ENCODE measurements at places on chromosomes 6 and 20.

DNA sequence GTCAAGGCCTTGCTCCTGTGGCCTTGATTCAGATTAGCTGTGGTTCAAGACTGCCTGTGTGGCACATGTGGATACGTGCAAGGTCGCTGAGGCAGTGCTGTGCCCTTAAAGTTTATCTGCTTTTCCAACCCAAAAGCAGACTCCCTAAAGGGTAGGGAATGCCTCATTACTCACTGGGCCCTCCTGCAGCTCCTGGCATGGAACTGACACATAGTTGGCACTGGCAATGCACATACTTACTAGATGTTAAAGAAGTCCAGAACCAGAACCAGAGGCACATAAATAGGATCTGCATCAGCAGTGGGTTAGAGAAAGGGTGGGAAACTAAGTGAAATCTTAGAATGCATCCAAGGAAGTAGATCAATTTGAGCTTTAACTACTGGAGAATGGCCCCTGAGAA, 90.6 kb upstream of the MLN start:
- no peak for DNase-seq

- no peak for DNase-seq
Observed at GRCh38 chr6:166969390-166970002, 13.1 kb upstream of the RNASET2 start.

DNA sequence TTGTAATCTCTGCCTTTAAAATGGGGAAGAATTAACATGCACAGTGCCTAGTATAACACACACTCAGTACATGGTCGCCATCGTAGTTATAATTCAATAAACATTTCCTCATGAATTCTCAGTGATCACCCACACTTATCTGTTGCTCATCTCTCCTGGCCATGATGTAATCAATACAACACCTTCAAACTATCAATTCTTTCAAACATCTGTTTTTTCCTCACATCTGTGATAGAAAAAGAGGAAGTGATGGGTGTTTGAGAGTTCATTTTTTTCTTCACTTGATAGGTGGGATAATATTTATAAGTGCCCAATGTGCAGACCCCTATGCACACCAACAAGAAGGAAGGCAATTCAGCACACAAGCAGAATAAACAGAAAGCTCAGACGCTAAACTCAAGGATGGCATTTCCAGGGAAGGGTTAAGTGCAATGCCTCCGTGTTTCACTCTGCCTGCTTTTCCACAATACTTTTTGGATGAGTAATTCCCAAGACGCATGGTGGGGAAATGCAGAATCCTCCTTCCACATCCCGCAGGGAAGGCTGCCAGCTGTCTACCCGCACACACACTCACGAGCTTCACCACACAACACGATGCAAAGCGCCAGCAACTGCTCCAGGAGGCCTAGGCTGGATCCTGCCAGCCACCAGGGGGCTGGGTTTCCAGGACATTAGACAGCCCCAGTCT, 100.3 kb downstream of the GMPR start:
- no peak for DNase-seq

GRCh38 chr6:25177500-25178028, 101.6 kb upstream of the CARMIL1 start:
- no peak for DNase-seq

GRCh38 chr20:53468587-53468986, 125.1 kb downstream of the ZNF217 start:
- no peak for DNase-seq

GRCh38 chr6:152461556-152461955, 175.6 kb downstream of the SYNE1 start:
- no peak for DNase-seq

DNA sequence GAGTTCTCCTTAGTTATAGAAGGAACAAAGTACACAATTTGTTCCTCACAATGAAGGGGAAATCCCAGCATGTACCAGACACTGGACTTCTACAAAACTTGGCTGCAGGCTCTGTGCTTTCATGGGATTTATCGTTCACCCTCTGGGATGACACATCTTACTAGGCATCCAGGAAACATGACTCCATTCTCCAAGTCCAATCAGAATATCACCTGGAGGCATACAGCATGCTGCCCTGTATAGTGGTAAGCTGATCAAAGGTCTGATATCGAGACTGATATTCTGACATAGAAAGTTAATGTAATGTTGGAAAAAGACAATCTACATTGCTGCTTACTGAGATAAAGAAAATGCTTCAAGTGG, 6.7 kb downstream of the RWDD2A start:
- no peak for DNase-seq

DNA sequence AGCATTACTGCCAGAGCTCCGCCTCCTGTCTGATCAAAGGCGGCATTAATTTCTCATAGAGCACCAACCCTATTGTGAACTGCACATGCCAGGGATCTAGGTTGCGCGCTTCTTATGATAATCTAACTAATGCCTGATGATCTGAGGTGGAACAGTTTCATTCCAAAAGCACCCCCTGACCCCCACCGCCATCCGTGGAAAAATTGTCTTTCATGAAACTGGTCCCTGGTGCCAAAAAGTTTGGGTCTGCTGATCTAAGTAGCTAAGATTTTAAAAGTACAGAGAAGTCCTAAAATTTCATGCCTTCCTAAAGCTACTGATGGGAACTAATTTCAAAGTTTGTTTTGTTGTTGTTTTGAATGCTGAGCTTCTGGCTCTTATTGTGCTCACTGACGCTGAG, 281.6 kb downstream of the PRL start:
- DNase-seq, result no peak

GRCh38 chr6:25329982-25330381, 50.8 kb downstream of the CARMIL1 start:
- no peak for DNase-seq

DNA sequence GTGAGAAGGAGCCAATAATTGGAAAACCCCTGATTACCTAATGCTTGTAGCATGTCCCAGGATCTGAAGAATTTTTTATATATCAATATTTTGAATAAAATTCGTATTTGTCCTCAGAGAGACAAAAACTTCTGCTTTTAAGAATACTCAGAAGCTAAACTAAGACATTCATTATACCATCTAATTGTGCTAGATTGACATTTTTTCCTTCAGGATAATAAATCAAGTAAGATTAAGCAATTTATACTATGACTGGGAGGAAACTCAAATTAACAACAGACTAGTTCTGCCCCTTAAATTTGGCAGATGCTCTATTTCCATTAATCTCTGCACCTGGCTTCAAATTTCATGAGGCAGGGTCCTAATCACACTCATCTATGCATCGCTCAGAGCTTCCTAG, 291.4 kb downstream of the PLCB1 start:
- no peak for DNase-seq

DNA sequence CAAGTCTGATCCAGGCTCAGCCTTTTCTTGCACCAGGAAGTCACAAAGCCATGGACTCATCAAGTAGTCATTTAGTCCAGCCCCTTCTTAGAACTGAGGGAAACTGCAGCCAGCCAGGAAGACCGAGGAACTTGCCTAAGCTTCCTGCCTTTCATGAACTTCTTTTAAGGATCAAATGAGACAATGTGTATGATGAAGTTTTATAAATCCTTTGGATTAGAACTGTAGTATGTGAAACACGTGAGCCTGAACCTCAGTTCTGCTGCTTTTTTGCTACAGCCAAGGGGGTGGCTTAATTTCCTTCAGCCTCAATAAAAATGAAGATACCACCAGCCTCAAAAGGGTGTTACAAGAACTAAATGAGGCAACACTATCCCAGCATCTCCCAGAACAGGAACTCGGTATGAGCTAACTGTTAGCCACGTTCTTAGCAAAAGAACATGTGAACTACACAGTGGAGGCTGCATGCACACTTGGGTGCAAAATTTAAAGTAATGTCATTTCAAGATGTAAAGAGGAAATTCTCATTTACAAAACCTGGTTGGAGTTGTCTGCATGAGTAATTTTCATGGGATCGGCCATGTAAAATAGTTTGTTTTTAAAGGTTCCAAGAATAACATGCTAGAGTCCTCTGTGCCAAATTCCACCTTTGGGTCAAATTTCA, 76.0 kb upstream of the TBC1D7 start:
- no peak for DNase-seq

GRCh38 chr6:159808647-159809046, 8.6 kb downstream of the PNLDC1 start:
- DNase-seq, result no peak

GRCh38 chr6:37110500-37111461, 59.2 kb upstream of the PIM1 start:
- no peak for DNase-seq

GRCh38 chr6:34531580-34532201, 24.4 kb downstream of the SPDEF start:
- no peak for DNase-seq

GRCh38 chr6:131443014-131443413, 130.0 kb upstream of the ARG1 start:
- no peak for DNase-seq

DNA sequence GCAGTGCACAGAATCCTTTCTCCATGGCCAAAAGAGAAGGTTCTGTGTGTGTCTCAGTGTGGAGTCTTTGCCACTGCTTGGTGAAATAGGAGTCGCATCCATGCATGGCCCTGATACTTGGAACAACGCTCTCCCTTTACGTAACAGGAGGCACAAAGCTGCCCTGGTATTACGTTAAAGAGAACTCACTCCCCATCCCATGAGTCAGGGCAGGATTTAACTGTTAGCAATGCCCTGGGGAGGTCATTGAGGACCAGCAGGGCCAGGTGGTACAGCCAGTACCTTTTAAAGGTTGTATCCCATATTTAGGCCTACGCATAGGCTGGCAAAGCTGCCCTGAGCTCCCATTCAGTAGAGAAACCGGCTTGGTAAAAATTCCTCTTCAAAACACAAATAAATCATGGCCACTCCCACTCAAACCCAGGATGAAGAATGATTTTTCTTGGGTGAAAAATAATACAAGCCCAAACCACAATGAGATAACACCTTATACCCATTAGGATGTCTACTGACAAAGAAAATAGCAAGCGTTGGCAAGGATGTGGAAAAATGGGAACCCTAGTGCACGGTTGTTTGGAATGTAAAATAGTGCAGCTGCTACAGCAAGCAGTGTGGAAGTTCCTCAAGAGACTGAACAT, 37.1 kb downstream of the MYLK4 start:
- DNase-seq, result no peak

DNA sequence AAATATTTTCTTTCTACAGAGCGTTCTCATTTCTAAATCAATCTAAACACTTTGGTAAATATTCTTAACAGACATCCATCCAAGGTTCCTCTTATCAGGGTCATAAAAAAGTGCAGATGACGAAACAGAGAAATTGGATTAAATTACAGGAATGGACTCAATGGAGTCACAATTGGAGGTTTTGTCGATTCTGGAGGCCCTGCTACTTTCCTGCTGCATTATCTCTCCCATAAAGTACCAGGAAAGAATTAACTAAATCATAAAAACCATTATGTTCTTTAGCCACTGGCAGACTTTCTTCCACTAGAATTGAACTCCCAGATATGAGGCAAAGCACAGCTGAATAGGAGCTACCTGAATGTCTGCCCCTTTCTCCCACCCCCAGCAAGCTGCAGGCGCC, 610.6 kb downstream of the HDGFL1 start:
- no peak for DNase-seq

- no peak for DNase-seq
Observed at GRCh38 chr6:83633609-83634008, 75.3 kb downstream of the SNAP91 start.

GRCh38 chr6:110517034-110517433, 40.6 kb upstream of the SLC22A16 start:
- no peak for DNase-seq

GRCh38 chr6:168507297-168507696, 66.3 kb downstream of the SMOC2 start:
- no peak for DNase-seq

- peak; percentile 19 for DNase-seq
Observed at GRCh38 chr6:75602246-75603105, 796 bp downstream of the SENP6 start.

GRCh38 chr6:142385352-142385751, 83.5 kb downstream of the ADGRG6 start:
- no peak for DNase-seq

DNA sequence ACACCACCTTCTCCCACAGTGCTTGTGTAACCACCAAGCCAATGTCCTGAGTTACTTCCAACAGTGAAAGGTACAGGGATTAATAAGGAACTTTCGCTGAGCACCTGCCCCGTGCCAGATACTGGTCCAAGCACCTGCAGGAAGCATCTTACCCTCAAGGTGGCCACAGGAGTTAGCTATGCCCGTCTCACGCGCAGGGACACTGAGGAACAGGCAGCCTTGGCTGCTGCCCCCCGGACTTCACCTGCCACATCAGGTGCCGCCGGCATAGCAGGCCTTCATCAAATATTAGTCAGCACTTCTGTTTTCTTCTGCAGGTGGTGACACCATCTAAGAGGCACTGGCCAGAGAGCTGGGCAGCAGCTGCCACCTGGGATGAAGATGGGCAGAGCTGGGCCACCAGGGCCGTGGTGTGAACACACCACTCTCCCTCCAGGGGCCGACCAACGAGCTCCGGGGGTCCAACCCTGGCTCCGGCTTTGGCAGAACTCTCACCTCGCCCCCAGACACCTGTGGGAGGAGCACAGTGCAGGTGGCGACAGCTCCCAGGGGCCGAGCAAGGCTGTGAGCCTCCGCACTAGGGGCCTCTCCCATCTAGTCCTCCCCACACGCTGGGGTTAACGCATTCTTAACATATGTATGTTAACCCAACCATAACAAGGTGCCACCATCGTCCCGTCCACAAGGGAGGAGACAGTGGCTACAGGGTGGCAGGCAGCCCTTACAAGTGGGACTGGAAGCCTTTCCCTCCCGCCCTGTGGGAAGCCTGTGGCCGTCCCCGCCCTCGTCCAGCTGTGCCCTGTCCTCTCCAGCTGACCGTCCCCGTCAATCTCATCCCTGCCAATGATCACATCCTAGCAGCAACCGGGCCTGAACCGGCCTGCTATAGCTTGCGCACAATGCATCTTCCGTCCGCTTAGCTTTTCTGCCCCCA, 2.9 kb upstream of the PPDPF start:
- DNase-seq, result no peak

DNA sequence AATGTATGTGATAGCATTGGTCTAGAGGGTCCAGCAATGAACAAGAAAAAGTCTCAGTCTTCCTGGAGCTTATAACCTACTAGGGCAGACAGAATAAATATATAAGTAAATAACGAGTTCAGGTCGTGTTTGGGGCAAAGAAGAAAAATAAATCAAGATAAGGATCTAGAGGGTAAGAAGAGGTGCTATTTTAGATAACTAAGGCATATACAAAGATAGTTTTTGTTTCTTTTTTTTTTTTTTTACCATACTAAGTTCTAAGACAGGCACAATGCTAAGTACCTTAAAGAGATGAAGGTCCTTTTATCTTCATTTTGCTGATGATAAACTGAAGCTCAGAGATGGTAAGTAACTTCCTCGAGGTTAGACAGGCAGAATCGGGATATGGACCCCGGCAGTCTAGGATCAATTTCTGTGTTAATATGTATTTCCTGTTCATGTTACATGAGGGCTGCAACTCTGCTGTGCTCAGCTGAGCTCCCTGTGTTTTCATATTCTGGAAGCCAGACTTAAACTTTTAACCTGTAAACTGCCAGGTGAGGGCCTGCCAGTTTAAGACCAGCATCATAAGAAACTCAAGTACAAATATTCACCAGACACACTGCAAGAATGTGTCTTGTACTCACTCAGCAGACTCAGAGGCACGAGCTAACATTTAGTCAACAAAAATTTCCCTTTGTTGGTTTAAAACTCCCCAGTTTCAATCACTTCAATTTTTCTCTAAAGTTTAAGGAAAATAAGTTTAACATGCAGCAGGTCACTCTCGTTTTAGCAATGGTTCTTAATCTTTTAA, 23.3 kb downstream of the SESN1 start:
- no peak for DNase-seq

Measured in NCI-H510A (cell line).